ENCODE measurements at places on chromosomes 2 and 18. TPM values are rescaled to one million over a fixed set of nuclear protein-coding genes. Genes with fewer than 3 reads are reported as not detected.

Gene SERPINB10
- not detected for total RNA-seq

Gene GBX2
- total RNA-seq: not detected

Gene ACYP2
- 26.3 TPM for total RNA-seq

Gene TUBA3E
- total RNA-seq: not detected

Gene ITGA4
- total RNA-seq: 81.6 TPM

Gene CCDC85A
- 0.66 TPM for total RNA-seq

Gene IGFBP5
- total RNA-seq: 474 TPM

Gene C2orf80
- not detected for total RNA-seq

Gene ABCG8
- not detected for total RNA-seq

Data from smooth muscle cell of trachea (primary cell).